ENCODE measurements at places on chromosomes 2 and 18.

DNA sequence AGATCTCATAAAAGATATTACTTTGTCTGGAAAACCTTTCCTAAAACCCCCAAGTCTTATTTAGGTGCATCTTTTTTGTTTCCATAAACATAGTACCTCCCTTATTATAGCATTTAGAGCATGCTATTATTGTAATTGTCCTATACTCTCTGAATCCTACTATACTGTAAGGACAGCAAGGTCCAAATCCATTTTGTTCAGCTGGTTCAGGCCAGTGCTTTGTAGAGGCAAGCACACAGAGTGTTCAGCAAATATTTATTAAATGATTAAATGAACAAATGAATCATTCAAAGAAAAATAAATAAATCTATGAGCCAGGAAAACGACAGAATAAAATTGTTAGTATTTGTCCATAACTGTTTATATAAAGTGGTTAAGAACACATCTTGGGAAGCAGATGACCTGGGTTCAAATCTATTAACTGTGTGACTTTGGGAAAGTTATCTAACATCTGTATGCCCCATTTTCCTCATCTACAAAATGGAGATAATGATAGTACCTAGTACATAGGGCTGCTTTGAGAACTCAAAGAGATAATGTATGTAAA is 86.0 kb downstream of the COL3A1 start:
- no peak for DNase-seq

DNA sequence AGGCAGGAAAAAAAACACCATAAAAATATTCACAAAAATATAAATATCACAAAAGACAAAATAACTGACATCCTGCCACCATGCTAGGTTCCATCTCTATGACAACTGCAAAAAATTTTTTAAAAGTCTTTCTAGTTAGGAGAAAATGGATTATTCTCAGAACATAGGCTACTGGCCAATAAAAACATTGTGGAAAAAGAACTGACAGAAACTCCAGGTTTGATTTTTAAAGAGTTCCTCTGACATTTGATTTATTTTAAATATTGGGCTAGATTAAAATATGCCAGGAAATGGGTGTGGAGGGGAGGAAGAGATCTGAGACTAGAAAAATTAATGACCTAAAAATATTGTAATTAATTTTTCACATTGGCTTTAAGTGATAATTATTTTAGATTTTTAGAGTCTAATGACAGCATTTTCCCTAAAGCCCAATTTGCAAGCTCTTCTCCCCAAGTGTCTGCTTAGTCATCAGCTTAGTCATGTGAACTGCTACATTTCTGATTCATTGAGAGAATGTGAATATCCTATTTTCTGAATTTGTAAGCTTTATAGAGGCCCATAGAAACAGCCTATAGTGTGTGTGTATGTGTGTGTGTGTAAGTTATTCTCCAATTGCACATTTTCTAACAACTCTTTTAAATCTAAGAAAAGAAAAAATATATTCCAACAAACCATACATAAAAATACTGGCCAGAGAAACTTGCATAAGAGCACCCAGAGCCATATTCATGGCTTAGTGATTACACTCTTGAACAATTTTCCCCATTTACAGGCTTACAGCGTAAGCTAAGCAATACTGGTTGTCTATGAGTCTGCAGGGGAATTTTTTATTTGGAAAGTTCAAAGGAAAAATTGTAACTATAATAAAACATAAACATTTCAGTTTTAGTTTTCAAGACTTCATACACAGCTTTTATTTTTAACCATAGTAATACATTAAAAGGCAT is 48.4 kb downstream of the TMEFF2 start:
- no peak for DNase-seq

GRCh38 chr2:188495969-188496431 is 204.3 kb downstream of the GULP1 start:
- DNase-seq, result no peak

- DNase-seq, result no peak
Observed at GRCh38 chr18:62878305-62878704, 163.0 kb downstream of the PHLPP1 start.

- no peak for DNase-seq
Observed at GRCh38 chr2:57549642-57550102, 496.9 kb upstream of the VRK2 start.

DNA sequence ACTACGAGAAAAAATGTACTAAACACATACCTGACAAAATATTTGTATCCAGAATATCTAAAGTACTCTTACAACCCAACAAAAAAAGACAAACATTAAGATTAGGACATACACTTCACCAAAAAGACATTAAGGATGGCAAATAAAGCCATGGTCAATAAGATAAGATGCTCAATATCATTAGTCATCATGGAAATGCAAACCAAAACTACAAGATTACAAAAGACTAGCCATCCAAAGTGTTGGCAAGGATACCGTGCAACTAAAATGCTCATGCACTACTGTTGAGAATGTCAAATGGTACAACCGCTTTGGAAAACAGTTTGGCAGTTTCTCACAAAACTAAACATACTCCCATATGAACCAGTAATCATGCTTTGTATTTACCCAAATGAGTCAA is 29.7 kb downstream of the MAP3K2 start:
- no peak for DNase-seq

DNA sequence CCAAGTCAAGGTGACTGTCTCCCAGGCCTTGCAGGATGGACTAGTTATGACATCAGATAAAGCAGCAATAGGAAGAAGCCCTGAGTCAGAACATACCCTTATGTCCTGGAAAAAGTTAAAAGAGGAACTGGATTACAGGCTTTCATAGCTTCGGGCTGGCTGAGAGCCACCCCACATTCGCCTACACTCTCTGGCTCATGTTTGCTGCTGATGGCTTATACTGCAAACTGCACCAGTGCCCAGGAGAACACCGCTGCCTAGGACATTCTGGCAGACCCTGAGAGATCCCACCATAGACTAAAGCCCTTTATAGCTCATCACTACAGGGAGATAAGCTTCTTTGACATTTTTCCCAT is 20.3 kb downstream of the SLC8A1 start:
- DNase-seq, result no peak

- no peak for DNase-seq
Observed at GRCh38 chr2:134232868-134233727, 20.8 kb upstream of the MGAT5 start.

- no peak for DNase-seq
Observed at GRCh38 chr2:233234264-233234663, 17.2 kb upstream of the ATG16L1 start.

GRCh38 chr2:6966446-6966940 is 49.3 kb downstream of the RNF144A start:
- no peak for DNase-seq

DNA sequence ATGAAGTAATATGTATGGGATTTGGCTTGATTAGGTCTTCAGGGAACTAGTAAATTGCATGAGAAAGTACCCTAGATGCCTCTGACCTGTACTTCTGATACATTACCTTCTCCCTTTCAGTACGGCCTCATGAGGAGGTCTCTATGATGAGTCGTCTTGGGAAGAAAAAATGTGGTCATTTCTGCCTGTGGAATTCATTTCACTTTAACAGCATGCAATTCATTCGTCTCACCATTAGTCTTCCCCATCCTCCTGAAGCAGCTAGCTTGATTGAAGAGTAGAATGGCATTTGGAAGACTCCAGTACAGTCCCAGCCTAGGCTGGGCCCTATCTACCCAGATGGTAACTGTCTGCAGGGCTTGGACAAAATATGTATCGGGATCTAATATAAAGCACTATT is 52.2 kb downstream of the TMX3 start:
- DNase-seq, result no peak

GRCh38 chr2:232235716-232236115 is 142.8 kb upstream of the ALPP start:
- no peak for DNase-seq

DNA sequence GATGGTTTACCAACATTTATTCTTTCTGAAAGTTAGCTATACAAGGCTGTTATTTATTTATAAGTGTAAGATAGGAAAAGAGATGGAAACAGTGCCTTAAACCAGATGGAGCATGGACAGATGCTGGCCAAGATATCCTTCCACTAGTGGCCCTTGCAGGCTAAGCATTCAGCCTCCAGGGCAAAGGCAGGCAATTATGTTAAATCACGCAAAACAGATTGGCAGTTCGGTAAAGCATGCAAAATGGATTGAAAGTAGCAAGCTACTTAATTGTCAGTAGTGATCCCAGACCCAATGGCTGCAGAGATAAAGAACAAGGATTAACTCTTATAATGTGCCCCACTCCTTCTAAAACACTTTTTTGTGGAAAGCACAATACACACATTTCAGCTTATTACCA is 105.4 kb upstream of the MAP4K3 start:
- no peak for DNase-seq

GRCh38 chr2:160269365-160269764 is 69.3 kb upstream of the ITGB6 start:
- DNase-seq, result no peak

DNA sequence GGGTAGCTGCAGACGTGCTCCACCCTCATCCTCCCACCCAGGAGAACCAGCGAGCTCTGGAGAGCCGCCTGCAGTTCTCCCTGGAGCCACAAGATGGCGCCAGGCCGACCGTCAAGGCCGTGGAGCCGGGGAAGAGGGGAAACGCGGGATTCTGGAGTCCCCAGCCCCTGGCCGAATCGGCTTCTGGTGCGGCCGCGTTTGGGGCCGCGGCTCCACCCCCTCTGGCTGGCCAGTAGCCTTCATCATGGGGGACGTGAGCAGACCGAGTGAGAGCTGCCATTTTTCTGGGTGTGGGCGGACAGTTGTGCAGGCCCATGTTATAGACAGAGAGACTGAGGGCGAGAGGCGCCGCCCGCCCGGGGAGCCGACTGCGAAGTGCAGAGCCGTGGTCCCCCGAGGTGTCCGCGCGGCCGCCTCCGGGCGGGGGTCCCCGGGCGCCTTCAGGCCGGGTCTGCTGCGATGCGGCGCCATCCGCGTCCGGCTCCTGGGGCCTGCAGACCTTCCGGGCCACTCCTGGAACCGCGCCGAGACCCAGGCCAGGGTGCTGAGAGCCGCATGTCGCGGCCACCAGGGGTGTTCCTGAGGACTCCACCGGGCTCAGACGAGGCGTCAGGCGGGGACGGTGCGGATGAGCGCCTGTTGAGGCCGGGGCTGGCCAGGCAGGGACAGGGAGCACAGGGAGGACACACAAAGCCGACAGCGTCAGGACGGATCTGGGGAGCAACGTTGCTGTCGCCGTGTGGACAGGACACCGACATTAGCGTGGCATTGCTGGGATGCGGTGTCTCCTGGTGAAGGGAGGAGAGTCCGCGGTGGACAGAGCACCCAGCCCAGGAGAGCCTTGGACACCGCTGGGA is 418.2 kb upstream of the HS6ST1 start:
- DNase-seq, result no peak

GRCh38 chr2:154794406-154794805 is 95.9 kb downstream of the KCNJ3 start:
- DNase-seq, result no peak

GRCh38 chr2:210387074-210387473 is 72.1 kb upstream of the MYL1 start:
- no peak for DNase-seq

GRCh38 chr2:203951366-203951902 is 14.9 kb downstream of the ICOS start:
- DNase-seq, result no peak

DNA sequence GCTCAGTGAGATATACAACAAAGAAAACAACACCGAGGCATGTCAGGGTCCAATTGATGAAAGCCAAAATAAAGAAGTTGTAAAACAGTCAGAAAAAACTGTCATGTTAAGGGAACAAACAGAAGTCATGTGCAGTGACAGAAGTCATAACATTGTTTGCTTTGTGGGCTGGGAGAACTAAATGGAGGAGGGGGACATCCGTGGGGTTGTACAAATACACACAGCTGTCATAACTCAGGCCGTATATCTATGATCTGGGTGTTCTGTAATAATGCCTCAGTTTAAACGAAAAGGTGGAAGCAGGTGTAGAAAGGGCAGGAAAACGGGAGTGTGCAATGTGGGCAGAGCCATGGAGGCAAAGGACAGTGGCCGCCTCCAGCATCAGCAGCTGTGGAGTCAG is 27.3 kb downstream of the TIMM21 start:
- DNase-seq, result no peak

DNA sequence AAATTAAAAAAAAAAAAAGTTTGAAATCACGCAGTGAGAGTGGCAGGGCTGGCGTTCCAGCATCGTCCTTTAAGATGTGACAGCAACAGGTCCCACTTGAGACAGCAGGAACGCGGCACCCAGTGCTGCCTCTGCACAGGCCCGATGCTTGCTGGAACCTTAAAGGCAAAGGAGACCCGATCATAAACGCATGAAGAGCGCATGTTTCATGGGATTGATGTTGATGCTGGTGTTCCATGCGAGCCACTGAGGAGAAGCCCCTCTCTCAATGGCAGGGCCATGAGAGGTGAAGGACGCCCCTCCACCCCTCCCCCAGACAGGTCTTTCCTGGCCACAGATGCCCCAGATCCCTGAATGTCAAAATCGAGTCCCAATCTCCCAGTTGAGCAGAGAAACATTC is 17.9 kb upstream of the ALPI start:
- no peak for DNase-seq

DNA sequence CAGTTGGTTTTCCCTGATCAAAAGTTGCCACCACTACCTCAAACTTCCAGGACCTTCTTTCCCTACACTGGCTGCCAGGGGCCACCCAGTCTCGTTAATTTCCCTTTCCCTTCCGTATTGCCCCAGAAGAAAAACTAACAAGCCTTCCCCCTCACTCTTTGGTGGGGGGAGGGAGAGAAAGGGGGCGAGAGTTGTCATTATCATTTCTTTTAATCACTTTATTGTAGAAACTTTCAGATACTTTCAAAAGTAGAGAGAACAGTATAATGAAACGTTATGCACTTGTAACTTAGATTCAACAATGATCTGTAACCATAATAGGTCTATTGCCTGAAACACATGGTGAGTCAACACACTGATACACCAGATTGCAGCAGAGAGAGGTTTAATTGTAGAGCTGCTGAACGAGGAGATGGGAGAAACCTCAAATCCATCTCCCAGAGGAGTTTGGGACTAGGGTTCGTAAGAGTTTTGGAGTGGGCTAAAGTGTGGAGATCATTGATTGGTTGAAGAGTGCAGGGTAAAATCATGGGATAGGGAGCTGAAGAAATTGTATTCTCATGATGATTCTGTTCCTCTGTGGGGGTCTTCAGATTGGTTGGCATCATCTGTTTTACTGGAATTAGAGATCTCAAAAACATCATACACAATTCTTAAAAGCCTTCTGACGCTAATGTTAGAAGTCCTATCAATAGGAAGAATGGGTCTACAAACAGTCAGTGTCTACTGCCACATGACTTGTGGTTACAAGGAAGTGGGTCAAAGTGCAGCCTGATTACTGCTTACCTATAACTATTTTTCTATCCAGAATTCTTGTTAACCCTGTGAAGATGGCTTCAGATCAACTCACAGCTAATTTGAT is 2.6 kb upstream of the RNF149 start:
- no peak for DNase-seq

GRCh38 chr2:85246348-85246747 is 81.4 kb downstream of the TGOLN2 start:
- no peak for DNase-seq

GRCh38 chr2:131030478-131030971 is 62.7 kb downstream of the FAM168B start:
- DNase-seq, result no peak

Measured in stimulated activated CD8-positive, alpha-beta memory T cell treated with anti-CD3 and anti-CD28 coated beads, Interleukin-7, amount 100 ng/mL, for 4 hours (primary cell).